ENCODE measurements at places on chromosomes 16 and 17.

- DNase-seq = peak; percentile 87
These were observed 25.5 kb upstream of the ALKBH5 start for GRCh38 chr17:18158022-18158600.

- peak; percentile 18 for DNase-seq
These were observed 670 bp downstream of the RPS2 start for GRCh38 chr16:1963806-1964505.

DNA sequence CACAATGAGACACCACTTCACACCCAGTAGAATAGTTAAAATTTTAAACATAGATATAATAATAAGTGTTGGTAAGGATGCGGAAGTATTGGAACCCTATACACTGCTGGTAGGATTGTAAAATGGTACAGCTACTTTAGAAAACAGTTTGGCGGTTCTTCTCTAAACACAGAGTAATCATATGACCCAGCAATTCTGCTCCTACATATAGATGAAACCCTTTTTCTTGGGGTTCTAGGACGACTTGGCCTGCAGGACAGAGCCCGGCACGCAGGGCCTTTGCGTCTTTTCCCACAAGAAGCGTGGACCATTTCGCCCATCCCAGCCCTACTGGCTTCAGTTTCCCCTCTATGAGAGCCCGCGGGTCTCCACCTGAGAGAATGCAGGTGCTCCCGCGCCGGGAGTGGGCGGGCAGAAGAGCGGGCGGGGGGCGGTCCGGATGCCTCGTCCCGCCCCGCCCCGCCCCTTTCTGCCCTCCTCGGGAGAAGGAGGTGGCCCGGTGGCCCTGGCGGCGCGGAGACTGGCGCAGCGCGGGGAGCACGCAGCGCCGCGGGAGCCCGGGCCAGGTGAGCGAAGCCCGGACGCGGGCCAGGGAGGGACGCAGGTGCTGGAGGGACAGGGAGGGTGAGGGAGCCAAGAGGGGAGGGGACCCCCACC is at the start of gene SDR42E2:
SDR42E2 (plus strand) TSS at position 508 of the 657 bp plus-strand sequence. CDS start 3,077 bp downstream, outside the sequence.
- no peak for DNase-seq

DNA sequence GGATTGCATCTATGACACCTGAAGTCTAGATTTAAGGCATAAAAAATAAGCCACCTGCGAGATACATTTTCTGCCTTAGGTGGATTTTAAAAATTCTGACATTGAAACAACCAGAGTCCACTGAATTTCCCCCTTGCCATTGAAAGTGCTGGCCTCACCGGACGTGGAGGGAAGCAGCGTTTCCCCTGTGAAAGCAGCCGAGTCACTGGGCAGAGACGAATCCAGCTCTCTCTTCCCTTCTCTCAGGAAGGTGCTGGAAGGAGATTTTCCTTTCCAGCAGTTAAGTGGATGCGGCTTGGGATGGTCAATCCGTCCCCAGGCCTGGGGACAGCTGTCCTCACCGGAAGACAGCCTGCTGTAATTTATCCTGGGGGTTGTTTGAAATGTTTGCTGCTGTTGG is 270.9 kb upstream of the FOXF1 start:
- DNase-seq = no peak

- DNase-seq = no peak
These were observed 42.7 kb downstream of the ADGRG5 start for GRCh38 chr16:57585051-57585687.

DNA sequence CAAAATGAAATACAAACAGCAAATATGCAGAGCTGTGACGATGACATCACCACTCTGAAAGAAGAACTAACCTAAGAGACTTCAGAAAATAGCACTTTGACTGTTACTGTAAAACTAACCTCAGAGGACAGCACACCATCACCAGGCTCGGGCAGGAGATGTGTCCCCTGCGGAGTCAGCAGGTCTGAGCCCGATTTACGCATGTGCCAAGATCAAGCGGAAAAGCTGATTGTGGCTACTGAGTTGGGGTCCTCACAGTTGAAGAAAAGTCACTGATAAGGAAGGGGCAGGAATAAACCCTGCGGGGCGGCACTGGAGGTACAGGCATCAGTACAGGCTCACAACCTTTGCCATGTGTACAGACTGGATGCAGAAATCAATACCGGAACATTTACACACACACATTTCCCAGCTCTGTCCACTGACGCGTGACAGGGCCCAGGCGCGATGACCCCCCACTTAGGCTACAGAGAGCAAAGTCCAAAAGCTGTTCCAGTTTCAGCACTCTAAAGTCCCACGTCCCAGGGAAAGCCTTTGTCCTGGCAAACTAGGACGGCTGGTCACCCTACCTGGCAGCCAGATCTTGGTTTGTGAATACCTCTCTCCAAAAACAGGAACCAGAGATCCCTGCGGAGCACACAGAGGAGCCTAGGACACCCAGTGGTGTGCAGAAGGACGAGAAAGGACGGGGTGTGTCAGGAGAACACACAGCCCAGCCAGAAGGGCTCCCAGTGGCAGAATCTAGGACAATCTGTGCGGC is 21.5 kb downstream of the TRAP1 start:
- DNase-seq = no peak

GRCh38 chr16:9679213-9679767 is 502.9 kb downstream of the GRIN2A start:
- DNase-seq = no peak

DNA sequence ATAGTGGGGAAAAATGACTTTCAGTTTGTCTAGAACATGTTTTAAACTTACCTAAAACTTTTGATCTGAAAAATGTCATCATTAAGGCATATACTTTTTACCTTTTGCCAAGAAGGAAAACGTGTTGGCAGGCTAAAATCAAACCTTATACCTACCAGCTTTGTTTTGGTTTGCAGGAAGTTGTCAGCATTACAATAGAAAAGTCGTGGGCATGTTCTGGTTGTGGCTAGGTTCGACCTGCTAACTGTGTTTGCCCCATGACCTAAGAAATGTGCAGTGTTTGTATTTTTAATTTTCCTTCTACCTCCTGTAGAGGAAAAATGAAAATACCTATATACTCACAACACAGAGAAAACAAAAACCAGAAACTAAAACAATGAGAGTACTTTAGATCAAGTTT is 13.0 kb downstream of the SKAP1 start:
- no peak for DNase-seq

DNA sequence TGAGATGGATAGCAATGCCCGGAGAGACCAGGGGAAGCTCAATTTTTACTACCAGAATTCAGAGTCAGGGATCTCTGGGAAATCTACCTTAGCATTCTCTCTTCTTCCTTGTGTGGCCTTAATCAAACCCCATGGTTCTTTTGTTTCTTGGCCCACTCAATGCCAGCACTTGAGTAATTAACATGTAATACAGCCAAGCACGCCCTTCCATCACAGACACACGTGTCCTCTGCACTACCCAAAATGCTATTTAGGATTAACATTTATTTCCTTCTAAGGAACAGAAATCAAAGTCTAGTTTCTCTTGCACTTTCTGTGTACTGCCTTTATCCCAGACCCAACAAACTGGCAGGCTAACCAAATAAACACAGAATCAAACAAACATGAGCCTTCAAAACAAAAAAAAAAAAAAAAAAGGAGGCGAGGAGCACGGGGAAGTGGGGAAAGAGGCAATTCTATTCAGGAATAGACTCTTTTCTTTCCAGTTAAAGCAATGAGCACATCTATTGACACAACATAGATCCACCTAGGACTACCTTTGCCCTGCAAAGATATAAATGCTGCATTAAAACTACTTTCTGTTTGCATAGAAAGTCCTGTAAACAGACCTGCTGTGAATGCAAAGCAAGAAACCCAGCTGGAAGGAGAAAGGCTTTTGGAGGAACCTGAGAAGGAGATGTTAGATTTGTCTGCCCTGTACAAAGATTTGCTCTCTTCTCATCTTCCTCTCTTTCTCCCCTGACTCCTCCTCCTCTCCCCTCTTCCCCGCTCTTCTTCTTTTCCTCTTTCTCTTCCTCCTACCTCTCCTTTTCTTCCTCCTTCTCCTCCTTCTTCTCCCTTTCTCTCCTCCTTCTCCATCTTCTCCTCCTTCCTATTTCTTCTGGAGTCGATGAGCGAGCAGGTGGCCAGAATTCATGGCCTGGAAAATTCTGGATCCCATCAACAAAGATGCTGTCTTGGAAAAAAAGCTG is 294.4 kb downstream of the NPIPA8 start:
- DNase-seq = no peak

DNA sequence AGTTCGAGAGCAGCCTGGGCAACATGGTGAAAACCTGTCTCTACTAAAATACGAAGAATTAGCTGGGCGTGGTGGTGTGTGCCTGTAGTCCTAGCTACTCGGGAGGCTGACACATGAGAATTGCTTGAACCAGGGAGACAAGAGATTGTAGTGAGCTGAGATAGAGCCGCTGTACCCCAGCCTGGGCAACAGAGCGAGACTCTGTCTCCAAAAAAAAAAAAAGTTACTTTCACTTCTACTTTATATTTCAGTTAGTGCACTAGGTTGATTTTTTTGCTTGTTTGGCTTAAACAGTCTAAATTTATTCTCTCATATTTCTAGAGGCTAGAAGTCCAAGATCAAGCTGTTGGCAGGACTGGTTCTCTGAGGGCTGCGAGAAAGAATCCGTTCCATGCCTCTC is 13.4 kb downstream of the CCDC102A start:
- no peak for DNase-seq

GRCh38 chr17:57533684-57534305 is 211.3 kb downstream of the CCDC182 start:
- DNase-seq = no peak

DNA sequence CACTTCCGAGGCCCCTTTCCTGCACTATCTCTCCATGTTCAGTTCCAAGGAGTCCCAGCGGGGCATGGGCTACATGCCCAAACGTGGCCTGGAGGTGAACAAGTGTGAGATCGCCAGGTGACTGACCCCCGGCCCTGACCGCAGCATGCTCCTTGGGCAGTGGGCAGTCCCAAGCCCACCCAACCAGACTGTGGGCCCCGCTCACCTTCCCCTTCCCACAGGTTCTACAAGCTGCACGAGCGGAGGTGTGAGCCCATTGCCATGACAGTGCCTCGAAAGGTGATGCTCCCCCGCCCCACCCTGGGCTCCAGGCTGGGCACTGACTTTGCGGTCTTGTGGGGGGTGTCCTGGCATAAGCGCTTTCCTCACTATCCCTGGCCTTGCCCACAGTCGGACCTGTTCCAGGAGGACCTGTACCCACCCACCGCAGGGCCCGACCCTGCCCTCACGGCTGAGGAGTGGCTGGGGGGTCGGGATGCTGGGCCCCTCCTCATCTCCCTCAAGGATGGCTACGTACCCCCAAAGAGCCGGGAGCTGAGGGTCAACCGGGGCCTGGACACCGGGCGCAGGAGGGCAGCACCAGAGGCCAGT is 4.7 kb downstream of the CORO1A start:
- DNase-seq = no peak

- no peak for DNase-seq
These were observed 21.4 kb downstream of the GRIN2C start for GRCh38 chr17:74838274-74838673.

DNA sequence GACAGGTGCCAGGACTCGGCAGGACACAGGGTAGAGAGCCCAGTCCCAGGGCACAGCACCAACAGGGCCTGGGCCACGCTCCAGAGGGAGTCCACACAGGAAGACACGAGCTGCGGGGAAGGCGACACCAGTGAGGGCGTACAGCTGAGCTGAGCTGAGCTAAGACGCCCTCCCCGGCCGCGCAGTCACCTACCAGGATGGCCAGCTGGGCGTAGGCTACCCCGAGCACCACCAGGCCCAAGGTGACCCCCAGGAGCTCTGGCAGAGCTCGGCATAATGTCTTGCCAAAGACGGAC is 42.6 kb downstream of the TSC2 start:
- no peak for DNase-seq

DNA sequence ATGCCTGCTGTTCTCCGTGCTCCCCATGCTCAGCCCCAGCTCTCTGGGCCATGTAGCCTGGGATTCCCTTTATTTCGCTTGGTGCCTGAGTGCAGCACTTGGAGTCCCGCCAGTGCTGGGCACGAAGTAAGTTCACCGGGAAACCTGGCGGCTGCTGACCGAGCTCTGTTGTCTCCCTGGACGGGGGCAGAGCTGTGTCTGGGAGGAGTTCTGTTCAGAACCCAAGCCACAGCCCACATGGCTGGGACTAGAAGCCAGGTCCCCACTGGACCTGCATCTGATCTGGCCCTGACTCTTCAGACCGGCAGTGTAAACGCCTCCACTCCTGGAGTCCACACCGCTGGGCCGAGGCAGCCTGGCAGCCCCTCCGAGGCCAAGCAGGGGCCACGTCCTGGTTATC is 37.5 kb upstream of the CIBAR2 start:
- no peak for DNase-seq

DNA sequence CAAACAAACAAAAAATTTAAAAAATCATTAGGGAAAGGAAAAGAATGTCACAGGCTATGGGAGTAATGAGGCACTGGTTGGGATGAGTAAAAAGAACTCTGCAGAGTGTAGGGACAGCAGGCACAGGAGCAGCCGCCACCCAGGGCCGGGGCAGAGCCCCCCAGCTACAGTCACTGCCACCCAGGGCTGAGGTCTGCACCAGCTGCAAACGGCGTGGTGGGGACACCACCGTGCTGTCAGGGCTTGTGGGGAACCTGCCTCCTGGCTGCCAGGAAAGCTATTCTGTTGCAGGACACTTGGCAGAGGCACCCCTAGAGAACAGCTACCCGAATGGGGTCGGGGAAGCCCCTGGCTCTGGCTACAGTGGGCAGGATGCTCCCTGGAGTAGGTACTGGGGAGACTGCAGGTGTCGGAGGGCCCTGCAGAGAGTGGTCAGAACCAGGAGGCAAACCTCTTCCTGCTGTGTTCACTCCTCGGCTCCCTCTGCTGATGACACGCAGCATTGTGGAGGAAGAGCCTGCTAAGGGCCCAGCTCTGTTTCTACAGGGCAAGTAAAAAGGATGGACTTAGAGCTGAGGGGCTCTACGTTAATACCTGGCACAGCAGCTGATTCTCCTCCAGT is 32.3 kb upstream of the CAPN15 start:
- DNase-seq = no peak

DNA sequence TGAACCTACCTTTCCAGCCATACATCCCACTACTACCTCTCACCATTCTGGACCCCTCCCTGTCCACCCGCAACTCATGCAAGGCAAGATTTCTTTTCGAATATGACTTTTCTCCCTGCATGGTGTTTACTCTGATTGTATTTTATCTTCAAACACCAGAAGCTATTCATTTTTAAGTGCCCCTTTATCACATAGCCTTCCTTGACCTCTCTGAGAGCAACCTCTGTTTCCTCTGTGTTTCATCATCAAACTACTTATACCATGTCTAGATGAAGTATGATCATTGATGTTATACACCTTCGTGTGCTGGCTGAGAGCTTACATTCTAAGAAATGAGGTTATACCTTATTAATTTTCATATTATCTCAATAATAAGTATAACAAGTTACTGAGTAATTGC is 31.8 kb downstream of the SYCE1L start:
- no peak for DNase-seq
